ENCODE measurements at places on chromosomes 3 and 15.

- DNase-seq = no peak
Observed at GRCh38 chr3:195080125-195080524, 190.8 kb downstream of the XXYLT1 start.

GRCh38 chr3:187740421-187741399 lies 4.6 kb downstream of the BCL6 start:
- DNase-seq = peak; percentile 56

GRCh38 chr3:173502983-173503568 lies 105.5 kb downstream of the NLGN1 start:
- DNase-seq = no peak

DNA sequence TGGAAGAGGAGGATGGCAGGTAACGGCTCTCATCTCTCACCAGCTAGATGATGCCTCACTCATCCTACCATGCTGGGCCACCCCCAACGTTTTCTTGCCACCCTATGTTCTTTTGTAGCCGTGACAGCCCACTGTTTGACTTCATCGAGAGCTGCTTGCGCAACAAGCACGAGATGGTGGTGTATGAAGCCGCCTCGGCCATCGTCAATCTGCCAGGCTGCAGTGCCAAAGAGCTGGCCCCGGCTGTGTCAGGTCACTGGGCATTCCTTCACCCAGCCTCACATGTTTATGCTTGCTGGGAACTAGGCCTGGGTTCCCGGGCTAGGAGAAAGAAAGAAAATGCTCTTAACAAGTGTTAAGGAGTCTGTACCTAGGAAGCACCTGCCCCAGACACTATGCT lies 8.2 kb downstream of the COPG1 start:
- DNase-seq = no peak

DNA sequence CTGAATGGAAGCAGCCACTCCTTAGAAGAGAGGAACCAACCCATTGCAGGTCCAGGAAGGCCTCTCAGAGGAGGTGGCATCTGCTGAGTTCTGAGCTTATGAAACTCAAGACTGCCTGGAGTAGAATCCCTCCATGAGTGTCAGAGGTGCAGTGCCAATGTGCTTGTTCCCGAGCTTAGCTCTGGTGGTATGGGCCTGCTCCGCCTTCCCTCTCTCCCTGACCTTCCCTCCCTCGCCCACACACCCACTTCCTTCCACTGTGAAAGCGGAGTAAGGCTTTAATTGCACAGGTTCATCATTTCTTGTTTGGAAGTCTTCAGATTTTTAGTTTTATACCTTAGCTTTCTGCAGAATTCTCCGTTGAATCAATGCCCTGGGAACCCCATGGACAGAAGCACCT lies 208.0 kb upstream of the BHLHE40 start:
- DNase-seq = no peak

GRCh38 chr3:173395073-173395411 lies 2.5 kb upstream of the NLGN1 start:
- no peak for DNase-seq

DNA sequence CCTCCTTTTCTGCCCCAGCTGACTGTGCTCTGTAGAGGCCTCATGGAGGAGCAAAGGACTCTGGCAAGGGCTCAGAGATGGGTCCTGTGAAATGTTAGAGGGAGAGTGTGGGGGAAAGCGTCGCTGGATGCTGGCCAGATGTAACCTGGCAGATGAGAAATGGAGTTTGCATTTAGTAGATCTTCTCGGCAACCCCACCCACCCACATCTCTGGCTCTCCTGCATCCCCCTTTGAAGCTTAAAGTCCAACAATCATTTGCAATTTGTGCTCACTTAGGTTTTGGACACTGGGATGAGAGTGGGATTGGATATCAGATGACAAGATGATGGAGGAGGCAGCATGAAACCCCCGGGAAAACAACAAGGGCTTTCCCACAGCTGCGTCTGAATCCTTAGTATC lies 523.6 kb upstream of the MCTP2 start:
- DNase-seq = no peak

GRCh38 chr15:64754663-64755426 lies 20.5 kb downstream of the RBPMS2 start:
- DNase-seq = no peak

GRCh38 chr3:114179575-114179974 lies 723 bp upstream of the DRD3 start:
- no peak for DNase-seq

GRCh38 chr3:126903521-126903920 lies 79.4 kb upstream of the PLXNA1 start:
- DNase-seq = no peak

DNA sequence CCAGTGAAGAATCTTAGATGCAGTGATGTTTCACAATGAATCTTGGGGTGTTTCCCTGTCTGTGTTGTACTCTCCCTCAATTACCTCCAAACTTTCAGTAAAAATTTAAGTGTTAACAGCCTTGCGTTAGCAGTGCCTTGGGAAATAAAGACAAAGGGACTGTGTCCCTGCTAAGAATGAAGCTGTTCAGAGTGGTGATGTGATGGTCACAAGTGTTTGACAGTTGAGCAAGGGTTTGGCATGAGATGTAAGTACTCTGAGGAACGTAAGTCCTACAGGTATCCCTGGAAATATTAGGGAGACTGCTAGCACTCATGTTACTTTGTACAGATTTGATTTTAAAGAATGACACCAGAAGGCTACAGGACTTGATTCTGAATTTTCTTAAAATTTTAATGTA lies 304.3 kb upstream of the DPH6 start:
- no peak for DNase-seq

GRCh38 chr3:133897547-133897946 lies 1.9 kb upstream of the RAB6B start:
- no peak for DNase-seq
